ENCODE measurements at places on chromosomes 2 and 18. TPM values are rescaled to one million over a fixed set of nuclear protein-coding genes. Genes with fewer than 3 reads are reported as not detected.
A peak's percentile ranks its signal among the peaks of the same experiment; 100 is the strongest.

GRCh38 chr2:207784898-207785297 lies 15.2 kb upstream of the FZD5 start:
- DNase-seq, result no peak

- no peak for DNase-seq
Observed at GRCh38 chr2:195667974-195668373, 10.9 kb downstream of the SLC39A10 start.

ZSWIM2 gene
- total RNA-seq, result not detected

- no peak for DNase-seq
Observed at GRCh38 chr18:33694593-33694992, 116.6 kb downstream of the ASXL3 start.

DNA sequence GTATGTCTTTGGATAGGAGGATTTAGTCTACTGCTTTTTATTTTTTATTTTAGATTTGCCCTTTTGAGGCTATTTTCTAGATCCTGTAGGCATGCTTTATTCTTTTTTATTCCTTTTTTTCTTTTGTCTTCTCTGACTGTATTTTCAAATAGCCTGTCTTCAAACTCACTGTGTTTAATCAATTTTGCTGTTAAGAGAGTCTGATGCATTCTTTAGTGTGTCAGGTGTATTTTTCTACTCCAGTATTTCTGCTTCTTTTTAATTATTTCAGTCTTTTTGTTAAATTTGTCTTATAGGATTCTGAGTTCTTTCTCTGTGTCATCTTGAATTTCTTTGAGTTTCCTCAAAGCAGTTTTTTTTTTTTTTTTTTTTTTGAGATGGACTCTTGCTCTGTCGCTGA lies 113.5 kb downstream of the NAT8 start:
- no peak for DNase-seq

IL1R1 gene
- total RNA-seq, result 6.7 TPM

DNA sequence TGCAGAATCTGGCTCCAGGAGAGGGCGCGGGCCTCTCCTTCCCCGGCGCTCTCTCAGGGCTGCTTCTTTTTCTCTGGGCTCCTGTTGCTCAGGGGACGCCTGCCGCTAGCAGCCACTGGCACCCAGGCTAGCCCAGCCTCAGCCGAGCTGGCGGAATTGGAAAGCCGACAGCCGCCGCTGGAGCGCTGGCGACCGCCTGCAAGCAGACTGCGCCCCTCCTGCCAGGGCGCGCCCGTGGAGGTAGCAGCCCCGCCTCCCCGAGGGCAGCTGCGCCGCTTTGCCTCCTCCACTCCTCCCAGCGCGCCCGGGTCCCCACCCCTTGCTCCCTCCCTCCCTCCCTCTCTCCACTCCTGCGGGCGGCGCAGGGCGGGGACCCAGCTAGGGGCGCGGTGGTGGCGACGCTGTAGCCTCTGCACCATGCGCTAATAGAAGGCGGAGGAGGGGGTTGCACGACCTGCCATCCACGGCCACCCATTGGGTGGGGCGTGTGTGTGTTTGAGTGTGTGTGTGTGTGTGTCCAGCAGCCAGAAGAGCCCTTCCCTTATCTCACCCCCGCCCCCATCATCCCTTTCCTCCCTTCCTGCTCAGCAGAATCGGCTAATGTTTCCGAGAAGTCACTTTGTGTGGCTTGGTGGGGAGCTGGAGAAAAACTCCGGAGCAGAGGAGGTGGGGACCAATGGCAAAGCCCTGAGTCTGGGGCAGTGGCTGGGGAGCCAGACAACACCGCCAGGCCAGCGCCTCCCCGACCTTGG lies at the start of gene SCN9A:
Gene SCN9A, minus strand, starts transcription at position 209 of the 752 bp plus-strand sequence. CDS start 64,188 bp downstream, outside the sequence.
- peak; percentile 13 for DNase-seq

- no peak for DNase-seq
Observed at GRCh38 chr2:167187978-167188967, 300.0 kb downstream of the XIRP2 start.

DNA sequence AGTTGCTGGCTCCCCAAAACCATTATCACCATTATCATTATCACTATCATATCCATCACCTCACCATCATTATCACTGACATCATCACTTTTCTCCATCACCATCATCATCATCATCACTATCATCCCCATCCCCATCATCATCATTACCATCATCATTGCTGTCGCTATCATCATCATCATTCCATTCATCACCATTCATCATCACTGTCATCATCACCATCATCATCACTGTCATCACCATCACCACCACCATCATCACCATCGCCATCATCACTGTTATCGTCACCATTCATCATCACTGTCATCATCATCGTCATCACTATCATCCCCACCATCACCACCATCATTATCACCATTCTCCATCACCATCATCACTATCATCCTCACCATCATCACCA lies 9.0 kb downstream of the HPCAL1 start:
- DNase-seq, result no peak

All from activated naive CD4-positive, alpha-beta T cell treated with anti-CD3 and anti-CD28 coated beads for 36 hours (primary cell).